ENCODE measurements at places on chromosomes 6 and 20.

DNA sequence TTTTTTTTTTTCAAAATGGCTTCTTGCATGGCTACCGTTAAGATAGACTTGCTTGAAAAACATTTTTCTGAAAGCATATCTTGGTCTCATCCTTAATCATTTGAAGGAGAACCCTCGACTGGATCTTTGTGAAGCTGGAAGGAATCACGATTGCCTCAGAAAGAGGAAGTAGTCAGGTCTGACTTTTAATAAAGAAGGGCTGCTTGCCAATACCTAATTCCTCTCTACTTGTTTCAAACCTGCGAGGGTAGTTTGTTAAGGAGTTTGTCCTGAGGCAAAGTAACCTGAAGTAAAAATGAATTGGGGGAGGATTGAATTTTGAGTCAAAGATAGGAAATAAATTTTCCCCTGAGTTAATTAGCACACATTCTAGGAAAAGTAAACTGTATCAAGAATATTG is 288.1 kb upstream of the MAP3K7 start:
- no peak for DNase-seq

DNA sequence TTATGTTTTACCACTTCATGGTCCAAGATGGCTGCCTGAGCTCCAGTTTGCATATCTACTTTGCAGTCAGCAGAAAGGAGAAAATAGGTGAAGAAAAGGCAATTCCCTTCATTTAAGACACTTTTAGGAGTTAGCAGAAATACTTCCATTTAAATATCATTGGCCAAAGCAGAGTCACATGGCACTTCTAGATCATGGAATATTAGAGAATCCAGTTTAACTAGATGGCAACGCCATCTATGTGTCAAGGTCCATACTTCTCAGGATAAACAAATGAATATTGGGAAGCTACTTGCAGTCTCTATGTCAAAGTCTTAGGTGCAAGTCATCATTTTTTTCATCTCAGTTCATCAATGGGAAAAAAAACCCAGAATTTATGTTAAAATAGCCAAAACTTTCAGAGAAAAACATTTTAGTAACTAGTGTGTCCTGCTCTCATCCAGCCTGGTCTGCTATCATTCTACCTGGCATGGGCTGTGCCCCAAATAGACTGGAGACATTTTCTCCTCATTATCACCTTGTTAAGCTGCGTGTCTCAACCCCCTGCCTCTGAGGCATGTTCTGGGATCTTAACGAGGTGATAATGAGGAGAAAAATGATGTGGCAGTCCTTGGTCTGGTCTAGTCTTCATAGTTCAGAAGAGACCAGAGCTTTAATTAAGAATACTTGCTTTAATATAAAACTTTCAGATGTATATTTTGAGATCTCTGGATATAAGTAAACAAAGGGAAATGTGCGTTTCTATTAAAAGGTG is 227.3 kb downstream of the TBX18 start:
- DNase-seq: no peak

- DNase-seq: no peak
Measured at GRCh38 chr6:108598305-108598863, 37.7 kb downstream of the FOXO3 start.

DNA sequence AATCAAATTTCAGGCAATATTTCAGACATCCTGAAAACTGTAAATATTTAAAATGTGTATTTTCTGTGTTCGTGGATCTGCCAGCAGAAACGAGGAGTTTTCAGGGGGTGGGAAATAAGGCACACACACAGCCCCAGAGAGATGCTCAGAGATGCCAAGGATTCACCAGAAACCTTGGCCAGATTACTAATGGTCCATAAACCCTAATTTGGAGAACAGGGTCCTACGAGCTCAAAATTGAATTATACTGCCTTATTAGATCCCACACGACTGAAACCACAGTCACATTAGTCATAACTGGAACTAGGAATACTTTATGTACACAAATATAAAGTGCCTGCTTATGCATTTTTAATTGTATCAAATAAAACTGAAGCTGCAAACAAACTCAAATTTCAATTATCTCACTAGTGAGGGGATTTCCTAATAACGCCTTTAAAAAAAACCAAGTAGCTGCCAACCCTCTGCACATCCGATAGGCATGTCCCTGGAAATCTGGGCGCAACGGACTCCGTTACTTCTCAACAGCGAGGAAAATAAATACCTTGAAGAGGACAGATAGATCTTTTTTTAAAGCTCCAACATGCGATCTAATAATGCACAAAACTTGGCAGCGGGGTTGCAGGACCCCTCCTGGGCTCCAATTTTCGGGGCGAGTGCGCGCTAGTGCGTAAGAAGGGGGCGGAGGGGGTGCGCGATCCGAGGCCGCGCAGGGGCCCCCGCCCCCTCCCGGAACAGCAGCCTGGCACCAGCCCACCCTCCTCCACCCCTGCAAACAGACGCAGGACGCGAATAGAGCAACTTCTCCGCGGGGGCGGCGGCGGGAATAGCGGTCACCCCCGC is 897 bp downstream of the CHD6 start:
- DNase-seq: peak; percentile 47

DNA sequence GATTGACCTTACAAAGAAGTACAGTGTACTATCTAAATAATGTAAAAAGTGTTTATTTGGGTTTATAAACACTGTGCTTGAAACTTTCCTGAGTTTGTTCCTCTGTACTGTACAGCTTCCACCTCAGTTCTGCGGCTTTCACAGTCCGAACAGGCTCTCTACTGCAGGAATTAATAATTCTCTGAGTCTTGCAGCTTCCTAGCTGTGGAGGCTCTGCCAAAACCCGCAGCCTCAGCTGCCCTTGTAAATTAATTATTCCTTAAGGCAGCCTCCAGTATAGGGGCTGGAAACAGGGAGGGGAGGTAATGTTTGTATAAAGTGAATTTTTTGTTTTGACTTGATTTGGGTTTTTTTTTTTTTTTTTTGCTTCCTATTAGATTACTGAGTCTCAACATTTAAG is 19.2 kb downstream of the TSPYL4 start:
- DNase-seq: no peak

DNA sequence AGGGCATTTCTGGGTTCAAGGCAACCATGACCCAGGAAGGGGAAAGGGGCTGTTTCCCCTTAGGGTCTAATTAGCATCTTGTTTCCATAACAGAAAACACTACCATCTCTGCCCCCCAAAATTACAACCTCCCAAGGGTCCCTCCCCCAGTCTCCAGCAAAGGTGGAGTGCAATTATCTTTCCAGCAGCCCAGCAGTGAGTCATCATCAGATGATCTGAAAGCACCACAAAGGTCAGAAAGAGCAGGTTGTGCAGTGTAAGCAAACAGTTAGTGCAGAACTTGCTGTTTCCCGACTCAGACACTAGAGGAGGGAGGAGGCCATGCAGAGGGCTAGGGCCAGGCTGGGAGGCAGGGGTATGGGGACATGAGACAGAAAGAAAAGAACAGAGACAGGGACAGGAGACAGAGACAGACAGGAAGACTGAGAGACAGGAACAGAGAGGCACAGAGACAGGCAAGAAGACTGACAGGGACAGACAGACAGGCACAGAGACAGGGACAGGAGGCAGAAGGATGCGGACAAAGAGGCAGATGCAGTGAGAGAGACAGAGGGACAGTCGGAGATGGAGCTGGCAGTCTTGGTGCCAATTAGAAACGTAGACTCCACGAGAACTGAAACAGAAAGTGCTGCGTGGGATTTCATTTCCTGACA is 62.5 kb downstream of the PYGB start:
- DNase-seq: no peak

GRCh38 chr6:25456249-25457040 is 177.3 kb downstream of the CARMIL1 start:
- DNase-seq: no peak

DNA sequence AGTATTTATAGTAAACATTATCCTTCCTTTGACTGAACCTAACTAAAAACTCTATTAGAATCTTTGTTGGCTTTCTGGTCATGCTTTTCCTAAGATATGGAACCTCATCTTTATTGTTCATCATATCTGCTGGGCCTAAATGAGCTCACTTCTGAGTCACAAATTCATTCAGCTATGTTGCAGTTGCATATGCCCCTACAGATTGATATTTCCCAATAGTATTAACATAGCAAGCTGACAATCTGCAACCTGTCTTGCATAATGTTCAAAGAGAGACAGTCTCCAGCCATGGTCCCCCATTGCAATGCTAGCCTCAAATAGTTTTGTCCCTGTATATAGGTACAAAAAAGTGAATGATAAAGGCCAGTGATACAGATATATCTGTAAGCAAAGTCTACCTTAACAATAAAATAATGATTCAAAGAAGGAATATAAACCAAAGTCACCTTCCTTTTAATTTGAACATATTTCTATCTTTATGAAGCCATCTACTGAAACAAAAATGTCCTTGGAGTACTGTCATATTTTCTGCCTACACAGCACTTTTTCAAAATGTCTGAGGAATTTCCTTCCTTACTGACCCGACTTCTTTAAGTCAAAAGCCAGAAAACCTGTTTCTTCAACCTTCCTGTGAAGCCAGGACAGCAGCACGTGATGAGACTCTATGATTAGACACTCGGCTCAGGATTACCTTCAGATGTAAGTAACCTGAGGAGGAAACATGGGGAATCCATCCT is 140.7 kb downstream of the UBE3D start:
- DNase-seq: no peak

- no peak for DNase-seq
Measured at GRCh38 chr20:33082546-33082945, 3.1 kb downstream of the BPIFB4 start.

DNA sequence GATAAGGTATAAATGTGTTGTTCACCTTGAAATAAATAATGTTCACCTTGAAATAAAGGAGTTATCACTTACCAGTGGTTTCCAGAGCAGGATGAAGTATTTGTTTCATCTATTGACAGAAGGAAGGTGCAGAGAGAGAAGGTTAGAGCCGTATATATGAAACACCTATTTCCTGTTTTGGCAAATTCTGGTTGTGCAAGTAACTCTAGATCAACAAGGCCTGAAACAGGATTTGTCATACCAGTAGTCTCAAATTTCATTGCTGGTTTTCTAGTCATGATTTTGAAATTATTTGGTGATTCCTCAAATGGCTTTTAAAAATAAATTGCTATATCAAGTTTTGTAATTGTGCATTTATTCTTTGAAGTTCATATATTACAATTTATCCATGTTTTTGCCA is at the start of gene CRISP3:
Gene CRISP3 (minus strand): TSS at position 130 of the 400 bp plus-strand sequence. CDS start 21 bp downstream, at position 109.
- no peak for DNase-seq

DNA sequence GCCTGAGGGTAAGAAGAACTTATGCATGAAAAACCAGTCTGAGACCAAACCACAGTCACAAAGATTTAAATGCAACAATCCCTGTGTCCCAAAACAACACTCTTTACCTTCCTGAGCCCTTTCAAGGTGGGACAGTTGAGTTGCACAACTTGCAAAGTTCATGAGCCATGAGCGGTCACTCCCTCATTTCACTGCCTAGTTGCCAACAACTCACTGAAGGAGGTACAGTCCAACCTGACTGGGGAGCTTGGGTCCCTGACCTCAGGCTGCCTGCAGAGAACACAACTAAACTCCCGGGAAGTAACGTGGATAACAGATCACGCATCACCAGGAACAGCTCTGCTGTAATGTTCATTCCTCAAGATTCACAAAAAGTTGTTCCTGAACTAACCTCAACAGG is 69.4 kb downstream of the MBOAT1 start:
- no peak for DNase-seq

- no peak for DNase-seq
Measured at GRCh38 chr6:150934380-150934779, 68.9 kb downstream of the MTHFD1L start.

GRCh38 chr20:46546298-46546697 is 4.2 kb downstream of the OCSTAMP start:
- DNase-seq: no peak

GRCh38 chr6:109454496-109455436 is 806 bp downstream of the MICAL1 start:
- no peak for DNase-seq

GRCh38 chr6:131787079-131787478 is 20.7 kb upstream of the ENPP1 start:
- DNase-seq: no peak

GRCh38 chr6:21869085-21869771 is 275.7 kb downstream of the SOX4 start:
- DNase-seq: no peak

- no peak for DNase-seq
Measured at GRCh38 chr6:146029573-146030184, 817 bp downstream of the GRM1 start.

DNA sequence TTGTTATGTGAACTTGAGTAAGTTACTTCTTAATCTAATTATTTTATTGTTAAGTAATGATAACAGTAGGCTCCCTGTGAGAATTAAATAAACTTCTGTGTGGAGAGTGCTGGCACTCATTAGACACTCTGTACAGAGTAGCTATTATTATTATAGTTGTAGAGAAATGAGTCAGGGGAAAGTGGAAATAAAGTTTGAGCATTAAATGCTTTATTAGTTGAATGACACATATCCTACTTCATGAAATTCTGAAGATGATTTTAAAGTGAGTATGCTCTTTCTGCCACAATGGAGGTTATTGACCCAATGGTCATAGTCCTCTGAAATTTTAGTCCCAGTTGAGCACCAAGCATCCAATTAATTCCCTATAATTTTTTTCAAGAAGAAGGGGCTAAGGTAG is 5.9 kb downstream of the ECI2 start:
- no peak for DNase-seq

DNA sequence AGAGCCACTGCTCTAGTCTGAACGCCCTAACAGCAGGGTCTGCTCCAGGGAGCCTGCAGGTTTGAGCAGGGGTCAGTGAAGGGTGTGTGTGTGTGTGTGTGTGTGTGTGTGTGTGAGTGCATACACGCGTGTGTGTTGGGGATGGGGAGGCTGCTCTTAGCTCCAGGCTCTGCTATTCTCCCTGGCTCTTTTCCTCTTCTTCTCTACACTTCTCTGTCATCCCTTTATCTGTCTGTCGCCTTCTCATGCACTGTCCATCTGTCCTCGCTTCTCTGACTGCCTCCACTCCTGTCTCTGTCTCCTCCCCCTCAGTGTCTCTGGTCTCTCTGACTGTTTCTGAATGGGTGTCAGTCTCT is 3.4 kb upstream of the CDH22 start:
- DNase-seq: no peak

DNA sequence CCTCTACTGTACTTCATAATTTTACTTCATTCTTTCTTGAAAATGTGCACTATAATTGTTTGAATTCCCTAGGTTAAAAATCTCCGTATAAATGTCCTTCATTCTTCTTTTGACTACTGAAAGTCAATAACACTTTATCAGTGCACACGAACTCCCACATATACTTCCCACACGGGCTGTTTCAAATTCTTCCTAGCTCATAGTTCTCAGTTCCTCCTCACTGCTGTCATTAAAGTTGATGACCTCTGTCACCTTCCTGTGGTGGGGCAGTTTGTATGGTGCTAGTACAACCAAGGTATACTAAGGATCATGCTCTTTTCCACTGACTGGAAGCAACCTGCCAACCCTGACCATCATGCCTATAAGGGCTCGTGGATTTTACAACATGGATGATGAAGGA is 40.0 kb upstream of the CD2AP start:
- DNase-seq: no peak

GRCh38 chr6:148878683-148879082 is 131.9 kb downstream of the UST start:
- DNase-seq: no peak

Data from liver (tissue), 10 donors.